Suppressor macrophage treated with lipopolysaccharide for 1 hour (primary cell): ENCODE measurements at places on chromosomes 7 and 10.

DNA sequence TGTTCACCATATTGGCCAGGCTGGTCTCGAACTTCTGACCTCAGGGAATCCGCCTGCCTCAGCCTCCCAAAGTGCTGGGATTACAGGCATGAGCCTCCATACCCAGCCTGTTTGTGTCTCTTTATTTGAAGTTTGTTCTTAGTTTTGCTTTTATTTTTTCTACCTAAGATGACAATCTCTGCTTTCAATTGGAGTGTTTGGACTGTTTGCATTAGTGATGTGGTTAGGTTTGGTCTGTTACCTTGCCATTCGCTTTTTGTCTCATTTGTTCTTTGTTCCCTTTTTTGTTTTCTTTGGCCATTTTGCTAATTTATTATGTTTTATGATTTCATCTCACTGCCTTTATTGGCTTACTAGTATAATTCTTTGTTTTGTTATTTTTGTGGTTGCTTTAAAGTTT, 62.6 kb downstream of the ADCY1 start:
- DNase-seq, result no peak

GRCh38 chr10:55214608-55215007, 413.6 kb upstream of the PCDH15 start:
- DNase-seq, result no peak

DNA sequence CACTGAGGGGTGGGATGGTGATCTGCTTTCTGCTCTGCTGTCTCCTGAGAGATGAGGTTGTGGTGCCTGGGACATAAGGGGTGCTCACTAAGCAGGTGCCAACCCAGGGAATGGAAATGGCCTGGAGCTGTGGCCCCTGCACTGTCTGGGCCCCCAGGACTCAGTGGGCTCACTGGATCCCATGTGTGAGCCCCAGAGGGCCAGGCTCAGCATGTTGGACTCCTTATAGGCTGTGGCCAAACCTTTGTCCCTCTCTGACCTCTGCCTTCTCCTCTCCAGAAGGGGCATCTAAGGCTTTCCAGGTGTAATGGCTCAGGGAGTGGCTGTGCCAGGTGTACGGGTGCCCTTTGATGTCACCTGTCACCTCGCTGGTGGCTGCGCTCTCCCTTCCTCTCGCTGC, 56.4 kb downstream of the NEUROG3 start:
- no peak for DNase-seq

- peak; percentile 47 for DNase-seq
Observed at GRCh38 chr10:88129013-88129412, 265.6 kb downstream of the PTEN start.

DNA sequence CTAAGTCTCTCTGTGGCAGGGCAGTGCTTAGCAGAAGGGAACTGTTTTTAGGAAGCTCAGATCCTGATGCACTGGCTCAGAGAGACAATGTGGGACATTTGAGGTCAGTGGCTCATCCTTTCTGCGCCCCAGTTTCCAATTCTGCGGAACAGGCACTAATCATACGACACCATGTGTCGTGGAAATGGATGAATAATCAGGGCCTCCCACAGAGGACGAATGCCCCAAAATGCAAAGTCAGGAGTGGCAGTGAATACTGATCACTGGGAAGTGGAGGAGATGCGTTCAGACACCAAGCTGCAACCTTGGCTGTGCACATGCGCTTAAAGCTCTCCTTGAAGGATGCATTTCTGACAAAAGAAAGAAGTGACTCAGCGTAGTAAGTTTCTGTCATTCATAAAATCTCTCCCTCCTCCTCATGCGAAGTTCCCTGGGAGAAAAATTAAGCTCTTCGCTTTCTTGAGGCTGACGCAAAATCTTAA, 21.9 kb upstream of the ECHDC3 start:
- DNase-seq, result peak; percentile 96

- peak; percentile 84 for DNase-seq
Observed at GRCh38 chr10:124745673-124746072, 1.5 kb upstream of the FAM53B start.

- DNase-seq, result no peak
Observed at GRCh38 chr10:119770928-119771327, 45.1 kb downstream of the INPP5F start.

DNA sequence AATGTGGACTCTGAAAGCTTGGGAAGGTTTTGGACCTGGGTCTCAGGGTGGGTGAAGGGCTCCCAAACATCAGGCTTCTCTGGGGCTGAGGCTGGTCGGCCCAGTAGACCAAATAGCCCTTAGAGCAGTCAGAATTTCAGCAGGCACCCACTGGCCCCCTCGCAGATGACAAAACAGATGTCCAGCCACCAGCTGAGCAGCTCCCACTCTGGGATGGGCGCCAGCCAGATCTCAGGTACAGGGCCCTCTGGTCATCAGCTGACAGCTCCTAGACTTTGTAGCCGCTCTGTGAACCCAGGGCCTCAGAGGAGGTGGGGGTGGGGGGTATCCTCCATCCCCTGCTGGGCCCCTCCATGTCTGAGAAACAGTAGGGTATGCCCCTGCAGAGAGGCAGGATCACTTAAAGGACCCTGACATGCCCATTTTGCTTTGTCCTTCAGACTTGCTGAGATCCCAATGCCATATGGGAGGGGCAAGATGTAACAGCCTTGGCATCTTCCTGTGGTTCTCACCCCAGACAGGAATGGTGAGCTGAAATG, 26.5 kb downstream of the HSPA12A start:
- DNase-seq, result no peak

DNA sequence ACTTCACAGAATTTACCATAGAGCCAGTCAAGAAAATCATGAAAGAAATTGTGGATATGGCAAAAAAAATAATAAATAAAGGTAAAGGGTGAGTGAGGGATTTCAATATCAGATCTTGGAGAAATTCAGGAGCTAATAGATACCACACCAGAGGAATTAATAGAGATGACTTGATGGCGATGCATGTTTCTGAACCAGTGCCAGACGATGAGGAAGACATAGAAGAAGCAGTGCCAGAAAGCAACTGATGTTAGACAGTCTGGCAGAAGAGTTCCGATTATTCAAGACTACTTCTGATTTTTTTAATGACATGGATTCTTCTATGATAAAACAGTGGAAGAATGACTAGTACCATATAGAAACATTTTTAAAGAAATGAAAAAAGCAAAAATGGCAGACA, 314.7 kb downstream of the BICC1 start:
- no peak for DNase-seq

- no peak for DNase-seq
Observed at GRCh38 chr7:38306171-38306570, 32.7 kb upstream of the TARP start.

DNA sequence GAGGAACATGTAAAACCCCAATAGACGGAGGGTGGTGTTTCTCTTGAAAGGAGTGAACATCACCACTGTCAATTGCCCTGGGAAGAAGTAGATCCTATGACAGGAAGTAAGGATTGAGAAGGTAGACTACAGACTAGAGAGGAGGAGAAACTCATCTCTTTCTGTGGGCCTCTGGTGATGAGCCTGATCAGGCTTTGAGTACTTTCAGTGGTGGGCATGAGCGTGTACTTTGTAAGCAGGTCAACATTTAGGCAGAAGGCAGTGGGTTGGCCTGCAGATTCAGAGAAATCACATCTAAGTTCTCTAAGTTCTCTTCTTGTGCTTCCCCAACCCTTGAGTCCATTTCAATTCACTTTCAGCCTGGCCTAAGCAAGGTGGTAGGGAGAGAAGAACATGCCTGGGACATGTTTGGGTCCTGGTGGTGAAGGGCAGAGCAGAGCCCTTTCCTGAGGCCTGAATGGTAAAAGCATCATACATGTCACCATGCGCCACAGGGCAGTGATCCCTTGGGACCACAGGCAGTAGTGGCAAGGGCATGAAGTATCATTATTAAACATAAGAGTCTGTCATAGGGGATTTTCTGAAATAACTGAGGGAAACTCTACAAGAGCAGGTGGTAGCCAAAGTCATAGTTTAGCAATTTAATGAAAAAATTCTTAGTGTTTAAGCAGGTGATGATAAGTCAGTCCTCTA, 56.4 kb upstream of the ANKRD1 start:
- no peak for DNase-seq

- no peak for DNase-seq
Observed at GRCh38 chr7:116170180-116170579, 40.2 kb upstream of the TES start.

DNA sequence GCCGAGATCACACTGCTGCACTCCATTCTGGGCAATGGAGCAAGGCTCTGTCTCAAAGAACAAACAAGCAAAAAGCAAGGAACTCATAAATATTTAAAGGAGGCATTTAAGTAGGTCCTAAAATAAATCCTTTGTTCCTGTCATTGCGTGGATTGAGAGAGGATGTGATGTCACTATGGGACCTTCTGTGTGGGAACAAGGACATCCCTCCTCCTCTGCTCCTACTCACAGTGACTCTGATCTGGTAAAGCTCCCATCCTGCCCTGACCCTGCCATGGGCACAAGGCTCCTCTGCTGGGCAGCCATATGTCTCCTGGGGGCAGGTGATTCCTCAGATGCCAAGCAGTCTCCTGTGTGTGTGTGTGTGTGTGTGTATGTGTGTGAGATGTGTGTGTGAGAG, 74.1 kb upstream of the PRSS58 start:
- no peak for DNase-seq
